Cortex of kidney (tissue), 1 donor: ENCODE measurements at places on chromosomes 12 and 14.

DNA sequence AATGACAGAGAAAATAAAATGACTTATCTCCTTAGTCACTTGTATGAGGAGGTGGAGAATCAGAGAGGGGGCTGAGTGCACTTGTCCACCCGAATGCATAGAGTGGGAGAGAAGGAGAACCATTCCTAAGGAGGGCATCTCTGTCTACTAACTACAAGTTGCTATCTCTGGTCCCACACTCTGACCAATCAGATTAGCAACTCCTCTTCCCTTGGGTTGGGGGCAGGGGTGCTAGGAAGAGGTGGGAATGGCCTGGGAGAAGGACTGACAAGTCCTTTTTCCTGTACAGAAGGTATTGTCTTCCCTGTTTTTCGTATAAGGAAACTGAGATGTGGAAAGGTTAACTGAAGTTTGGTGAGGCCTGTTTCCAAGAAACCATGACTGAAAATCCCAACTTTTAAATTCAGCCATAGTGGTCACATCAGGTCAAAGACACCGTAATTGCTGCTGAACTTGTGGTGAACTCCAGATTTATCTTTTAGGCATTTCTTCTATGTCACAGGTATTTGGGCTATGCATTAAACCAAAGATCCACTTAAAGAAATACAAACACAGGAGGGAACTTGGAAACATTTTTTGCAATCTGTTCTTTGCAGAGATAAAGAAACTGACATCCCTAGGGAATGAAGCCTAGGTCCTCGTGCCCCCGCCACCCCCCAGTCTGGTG lies 207.8 kb downstream of the CRADD start:
- DNase-seq = no peak

GRCh38 chr12:68350753-68351152 lies 18.6 kb upstream of the MDM1 start:
- no peak for DNase-seq

GRCh38 chr12:120157678-120158077 lies 36.8 kb downstream of the GCN1 start:
- DNase-seq = no peak

GRCh38 chr14:23129759-23130316 lies 10.8 kb upstream of the CEBPE start:
- DNase-seq = no peak

DNA sequence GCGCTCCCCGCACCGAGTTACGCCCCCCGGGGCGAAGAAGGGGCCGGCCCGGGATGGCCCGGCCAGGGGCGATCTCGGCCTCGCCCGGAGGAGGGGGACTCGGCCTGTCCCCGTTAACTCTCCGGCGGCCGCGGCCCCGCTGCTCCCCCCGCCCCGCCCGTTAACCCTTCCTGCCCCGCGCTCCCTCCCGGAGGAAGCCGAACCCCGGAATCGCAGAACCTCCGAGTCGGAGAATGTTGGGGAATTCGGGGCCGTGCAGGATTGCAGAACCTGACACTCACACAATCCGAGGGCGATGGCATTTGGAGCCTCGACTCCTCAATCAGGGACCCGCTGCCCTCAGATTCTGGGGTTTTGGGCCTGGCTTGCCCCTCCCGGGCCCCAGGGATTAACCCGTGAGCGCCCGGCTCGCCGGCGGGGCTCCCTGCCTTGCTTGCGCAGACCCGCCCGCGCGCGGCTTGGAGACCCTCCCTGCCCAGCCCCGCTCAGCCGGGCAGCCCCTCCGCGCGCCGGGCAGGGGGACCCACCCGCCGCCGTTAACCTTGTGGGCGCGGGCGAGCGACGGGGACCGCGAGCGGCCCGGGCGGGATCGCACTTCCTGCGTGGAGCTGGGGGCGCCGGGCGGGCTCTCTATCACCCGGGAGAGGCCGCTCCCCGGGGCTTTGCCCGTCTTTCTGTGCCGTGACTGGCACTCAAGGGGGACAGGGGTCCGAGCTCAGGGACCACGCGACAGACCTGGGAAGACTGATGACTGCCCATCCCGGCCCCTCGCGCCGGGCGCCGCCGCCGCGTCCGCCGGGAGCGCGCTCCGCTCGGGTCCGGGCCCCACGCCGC lies 18.8 kb downstream of the BEGAIN start:
- DNase-seq = no peak

- no peak for DNase-seq
Measured at GRCh38 chr12:115296613-115297198, 612.7 kb upstream of the TBX3 start.

GRCh38 chr12:53174881-53175491 lies 5.5 kb upstream of the ZNF740 start:
- DNase-seq = no peak

- no peak for DNase-seq
Measured at GRCh38 chr12:40152783-40153383, 47.0 kb upstream of the SLC2A13 start.

- no peak for DNase-seq
Measured at GRCh38 chr14:53310412-53310811, 157.3 kb upstream of the DDHD1 start.

GRCh38 chr14:89572596-89573398 lies 155.8 kb upstream of the FOXN3 start:
- no peak for DNase-seq

DNA sequence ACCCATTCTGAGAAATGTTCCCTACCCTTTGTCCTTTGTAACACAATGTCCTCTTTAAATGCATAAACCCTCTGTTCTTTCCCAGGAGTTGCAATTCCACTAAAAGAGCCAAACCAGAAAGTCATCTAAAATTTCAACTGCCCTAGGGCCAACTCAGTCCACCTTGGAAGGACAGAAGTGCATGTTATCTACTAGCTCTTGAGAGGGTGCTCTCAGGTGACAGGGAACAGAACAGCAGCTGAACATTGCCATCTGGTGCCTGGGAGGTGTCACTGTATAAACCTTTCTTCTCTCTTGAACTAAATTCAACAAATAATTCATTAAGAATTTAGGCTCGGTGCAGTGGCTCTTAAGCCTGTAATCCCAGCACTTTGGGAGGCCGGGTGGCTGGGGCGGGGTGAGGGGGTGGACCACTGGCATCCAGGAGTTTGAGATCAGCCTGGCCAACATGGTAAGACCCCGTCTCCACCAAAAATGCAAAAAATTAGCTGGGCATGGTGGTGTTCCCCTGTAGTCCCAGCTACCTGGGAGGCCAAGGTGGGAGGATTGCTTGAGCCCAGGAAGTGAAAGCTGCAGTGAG lies 10.3 kb upstream of the FERMT2 start:
- no peak for DNase-seq

- no peak for DNase-seq
Measured at GRCh38 chr14:88075269-88075981, 70.5 kb downstream of the GPR65 start.

GRCh38 chr14:74645756-74646470 lies 33.9 kb upstream of the LTBP2 start:
- no peak for DNase-seq

- no peak for DNase-seq
Measured at GRCh38 chr12:19332196-19332595, 107.1 kb upstream of the AEBP2 start.

DNA sequence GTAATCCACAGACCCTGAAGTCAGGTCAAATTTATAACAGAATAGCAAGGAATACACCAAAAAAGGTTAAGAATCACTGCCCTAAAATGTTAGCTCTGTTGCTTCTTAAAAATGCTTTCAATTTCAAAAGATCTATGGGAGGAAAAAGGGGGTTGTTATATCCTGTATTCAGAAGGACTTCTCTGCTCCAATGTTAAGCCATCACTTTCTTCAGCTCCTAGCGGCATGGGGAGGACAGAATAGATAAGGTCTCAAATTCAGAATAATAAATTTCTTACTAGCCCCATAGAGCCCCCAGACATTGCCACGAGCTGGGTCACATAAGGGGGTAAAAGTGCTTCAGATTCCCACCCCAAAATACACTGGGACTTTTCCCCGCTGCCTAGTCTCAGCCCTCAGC lies 49.8 kb downstream of the CPM start:
- DNase-seq = no peak

- DNase-seq = no peak
Measured at GRCh38 chr14:75781096-75781495, 120.0 kb downstream of the TTLL5 start.

DNA sequence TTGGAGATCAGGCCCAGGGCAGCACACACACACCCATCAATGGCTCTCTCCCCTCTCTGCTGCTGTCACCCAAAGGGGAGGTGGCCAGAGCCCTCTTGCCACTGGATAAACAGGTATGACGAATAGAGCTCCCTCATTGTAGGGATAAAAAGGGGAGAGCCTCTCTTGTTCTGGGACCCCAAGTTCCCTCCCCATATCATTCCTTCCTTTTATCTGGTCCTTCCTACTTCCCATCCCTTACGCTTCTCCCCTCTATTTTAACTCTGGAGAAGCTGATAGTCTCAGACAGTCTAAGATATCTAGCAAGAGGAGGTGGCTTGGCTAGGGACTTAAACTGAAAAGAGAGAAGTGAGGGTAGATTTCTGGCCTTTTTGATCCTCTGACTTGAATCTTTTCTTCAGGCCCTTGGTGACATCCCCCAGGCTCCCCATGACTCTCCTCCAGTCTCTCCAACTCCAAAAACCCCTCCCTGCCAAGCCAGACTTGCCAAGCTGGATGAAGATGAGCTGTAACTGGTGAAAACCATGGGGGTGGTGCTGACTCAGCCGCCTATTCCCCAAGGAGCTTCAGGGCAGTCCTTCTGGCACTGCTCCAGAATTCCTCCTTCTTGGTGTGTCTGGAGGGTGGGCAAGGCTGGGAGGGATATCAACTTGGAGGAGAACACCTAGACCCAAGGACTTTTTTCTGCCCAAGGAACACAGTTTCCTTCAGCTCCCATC lies 5.3 kb downstream of the ARHGEF25 start:
- no peak for DNase-seq

- DNase-seq = no peak
Measured at GRCh38 chr12:2826721-2827515, 7.9 kb downstream of the NRIP2 start.
